Fibroblast of skin of right biceps (primary cell): ENCODE measurements at places on chromosomes 5 and 9.

DNA sequence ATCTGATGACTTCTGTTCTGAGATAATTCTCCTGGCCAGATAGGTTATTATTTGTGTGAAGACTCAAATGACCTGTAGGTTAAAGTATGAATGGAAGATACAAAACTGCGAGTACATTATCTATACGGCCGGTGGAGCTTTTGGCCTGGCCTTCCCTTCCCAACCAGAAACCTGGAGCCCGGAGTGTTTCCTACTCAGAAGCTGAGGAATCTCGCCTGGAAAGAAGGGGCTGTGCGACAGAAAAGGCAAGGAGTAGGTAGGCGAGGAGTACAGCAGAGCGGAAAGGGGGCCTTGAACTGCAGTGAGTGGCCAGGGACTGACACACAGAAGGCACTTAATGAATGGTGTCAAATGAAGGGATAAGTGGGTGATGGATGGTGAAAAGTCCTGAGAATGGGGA, 34.6 kb downstream of the ANGPTL2 start:
- DNase-seq, result no peak

GRCh38 chr9:117470902-117471301, 56.0 kb upstream of the ASTN2 start:
- DNase-seq, result no peak

DNA sequence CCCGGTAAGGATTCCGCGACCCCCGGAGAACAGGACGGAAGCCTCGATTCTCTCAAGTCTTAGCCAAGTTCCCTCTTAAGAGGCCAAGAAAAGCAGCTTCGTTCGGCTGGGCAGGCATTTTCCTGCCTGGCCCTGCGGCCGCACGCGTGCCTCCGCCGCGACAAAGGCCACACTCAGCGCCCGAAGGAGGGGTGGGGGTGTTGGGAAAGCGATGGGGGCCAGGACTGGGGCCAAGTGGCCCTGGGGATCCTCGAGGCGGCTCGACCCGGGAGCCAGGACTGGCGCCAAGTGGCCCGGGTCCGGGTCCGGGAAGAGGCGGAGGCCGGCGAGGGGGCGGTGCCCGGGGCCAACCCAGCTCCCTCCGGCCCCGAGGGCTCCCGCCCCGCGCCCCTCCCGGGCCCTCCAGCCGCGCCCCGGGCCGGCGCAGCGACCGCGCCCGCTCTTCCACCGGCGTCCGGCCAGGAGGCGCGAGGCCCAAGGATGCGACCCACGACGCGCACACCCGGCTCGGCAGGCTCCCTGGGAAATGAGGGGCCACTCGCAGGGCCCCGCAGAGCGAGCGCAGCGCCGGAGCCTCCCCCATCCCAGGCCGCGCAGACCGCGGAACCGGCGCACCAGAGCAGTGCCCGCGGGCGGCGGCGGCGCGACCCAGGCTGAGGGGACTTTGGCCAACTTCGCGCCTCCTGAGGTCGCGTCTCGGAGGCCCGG, 756 bp downstream of the VAV2 start:
- DNase-seq, result no peak

GRCh38 chr9:30410273-30410672, 1974.2 kb upstream of the ACO1 start:
- DNase-seq, result no peak

DNA sequence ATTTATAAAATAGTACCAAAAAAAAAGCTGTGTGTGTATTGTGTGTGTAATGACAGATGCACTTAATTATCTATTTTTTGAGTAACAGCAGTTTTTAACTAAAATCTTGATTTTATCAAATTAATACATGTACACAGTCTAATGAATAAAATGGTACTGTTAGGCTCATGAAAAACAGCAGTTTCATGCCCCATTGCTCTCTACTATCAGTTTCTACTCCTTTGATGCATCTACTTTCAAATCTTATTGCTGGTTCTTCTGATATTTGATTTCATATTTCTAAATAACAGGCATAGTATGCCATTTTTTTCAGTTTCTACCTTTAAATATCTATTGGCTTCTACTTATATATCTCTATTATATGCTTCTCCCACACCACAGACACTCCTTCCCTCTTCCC, 117.4 kb downstream of the CCDC171 start:
- DNase-seq, result no peak

DNA sequence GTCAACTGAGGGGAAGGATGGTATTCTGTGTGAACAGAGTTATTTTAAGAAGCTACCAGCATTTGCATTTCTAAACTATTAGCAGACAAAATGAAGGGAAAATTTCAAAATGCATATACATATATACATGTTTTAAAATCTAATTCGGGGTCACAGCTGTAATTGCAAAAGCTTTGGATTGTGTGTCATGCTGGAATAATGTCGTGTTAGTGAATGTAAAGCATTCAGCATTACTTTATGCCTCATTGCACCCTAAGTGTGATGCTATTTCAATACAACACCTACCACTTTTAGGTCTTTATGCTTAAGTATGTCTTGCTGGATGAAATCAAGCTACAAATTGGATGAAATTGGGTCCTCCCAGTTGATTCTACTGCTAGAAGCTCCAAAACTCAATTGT, 687.6 kb upstream of the MEF2C start:
- peak; percentile 12 for DNase-seq

- DNase-seq, result no peak
Observed at GRCh38 chr9:20361229-20361628, 261.1 kb downstream of the MLLT3 start.

- no peak for DNase-seq
Observed at GRCh38 chr9:83032065-83032625, 30.8 kb downstream of the RASEF start.

DNA sequence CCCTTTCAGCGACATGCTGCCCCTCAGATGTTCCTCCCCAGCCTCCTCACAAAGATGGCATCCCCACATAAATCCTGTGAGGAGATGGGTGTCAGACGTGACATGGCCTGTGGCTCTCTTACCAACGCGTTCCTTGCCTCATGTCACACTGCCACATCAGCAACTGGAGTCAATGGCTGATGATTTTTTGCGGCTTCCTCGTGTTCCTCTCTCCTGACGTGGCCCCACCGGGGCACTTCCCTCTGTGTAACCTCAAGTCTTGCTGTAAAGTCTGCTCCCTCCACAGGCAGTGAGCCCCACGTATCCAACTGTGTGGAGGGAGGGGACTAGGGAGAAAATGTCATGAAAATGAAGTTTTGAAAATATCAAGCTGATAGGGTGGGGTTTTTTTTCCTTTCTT, 53.2 kb upstream of the SHISAL2B start:
- DNase-seq, result peak; percentile 47

DNA sequence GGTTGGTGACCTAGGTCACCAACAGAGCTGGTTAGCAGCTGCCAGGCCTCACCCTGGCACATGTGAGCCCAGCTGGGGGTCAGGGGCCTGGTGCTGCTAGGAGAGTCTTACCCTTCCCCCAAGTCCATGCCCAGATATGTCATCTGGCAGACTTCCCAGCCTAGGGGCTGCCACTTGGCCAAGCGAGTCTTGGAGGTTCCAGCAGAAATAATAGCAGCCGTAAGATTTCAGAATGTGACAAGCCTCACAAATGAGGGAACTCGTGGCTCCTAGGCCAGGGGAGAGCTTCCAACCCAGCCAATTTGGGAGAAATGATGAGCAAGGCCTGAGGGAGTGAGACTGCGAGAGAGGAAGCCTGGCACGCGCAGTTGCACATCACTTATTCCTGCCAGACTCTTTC, 11.1 kb downstream of the URM1 start:
- DNase-seq, result no peak

DNA sequence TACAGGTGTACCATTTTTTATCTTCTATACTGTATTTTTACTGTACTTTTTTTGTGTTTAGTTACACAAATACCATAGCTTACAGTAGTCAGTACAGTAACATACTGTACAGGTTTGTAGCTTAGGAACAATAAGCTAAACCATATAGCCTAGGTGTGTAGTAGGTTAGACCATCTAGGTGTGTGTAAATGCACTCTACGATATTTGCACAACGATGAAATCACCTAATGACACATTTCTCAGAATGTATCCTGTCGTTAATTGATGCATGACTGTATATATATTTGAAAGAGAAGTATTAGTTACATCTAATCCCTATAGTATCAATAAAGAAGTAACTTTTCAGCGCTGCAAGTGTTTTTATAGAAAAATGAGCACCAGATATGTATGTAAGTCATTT, 138.8 kb downstream of the TRPM6 start:
- no peak for DNase-seq

GRCh38 chr9:115988701-115989100, 164.9 kb upstream of the PAPPA start:
- no peak for DNase-seq

GRCh38 chr5:7415123-7415522, 19.2 kb downstream of the ADCY2 start:
- no peak for DNase-seq

GRCh38 chr5:12659686-12660085, 755.4 kb upstream of the CTNND2 start:
- DNase-seq, result no peak

DNA sequence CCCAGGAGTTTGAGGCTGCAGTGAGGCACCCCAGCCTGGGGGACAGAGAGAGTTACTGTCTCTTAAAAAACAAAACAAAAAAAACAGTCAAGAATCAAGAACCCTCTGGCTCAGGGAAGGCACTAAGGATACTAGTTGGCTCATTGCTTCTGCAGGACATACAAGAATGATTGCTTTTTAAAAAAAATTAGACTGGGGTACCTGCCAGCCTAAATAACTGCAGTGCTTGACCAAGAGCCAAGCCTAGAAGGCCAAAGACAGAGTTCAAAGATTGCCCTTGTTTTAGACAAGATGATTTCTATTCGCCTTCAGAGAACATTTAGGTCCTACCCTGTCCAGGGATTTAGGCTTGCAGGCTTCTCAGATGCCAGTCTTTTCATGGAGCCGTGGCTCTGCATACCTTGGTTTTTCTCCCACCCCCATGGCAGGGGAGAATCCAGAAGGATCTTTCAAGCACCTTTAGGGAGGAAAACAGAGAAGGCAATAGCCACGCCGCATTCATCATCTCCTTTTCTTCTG, 93.7 kb upstream of the IL6ST start:
- DNase-seq, result no peak

DNA sequence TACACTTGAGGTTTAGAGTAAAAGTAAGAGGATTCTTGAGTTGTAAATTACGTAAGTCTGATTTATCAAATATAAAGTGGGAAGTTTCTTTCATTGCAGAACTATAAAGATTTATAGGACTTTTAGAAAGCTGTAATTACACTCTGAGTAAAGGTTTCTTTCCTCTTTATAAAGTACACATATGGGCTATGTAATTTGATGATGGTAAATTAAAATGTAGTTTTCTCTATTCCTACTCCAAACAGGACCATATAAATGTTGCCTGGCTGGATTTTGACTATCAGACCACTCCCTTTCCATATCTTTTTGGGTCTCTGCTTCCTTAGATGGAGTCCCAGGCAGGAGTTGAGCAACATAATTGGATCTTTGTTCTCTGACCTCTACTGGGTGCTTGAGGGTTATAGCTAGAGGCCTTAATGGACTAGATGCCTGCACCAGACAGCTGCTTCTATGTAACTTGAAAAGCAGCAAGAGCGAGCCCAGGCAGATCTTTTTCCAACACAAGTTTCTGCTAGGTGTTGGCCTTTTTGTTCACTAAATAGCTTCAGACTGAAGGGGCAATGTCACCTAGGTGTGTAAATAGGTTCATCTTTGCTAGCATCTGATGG, 11.4 kb upstream of the TEX48 start:
- DNase-seq, result no peak

GRCh38 chr9:96686638-96687335, 31.7 kb upstream of the PRXL2C start:
- peak; percentile 85 for DNase-seq

DNA sequence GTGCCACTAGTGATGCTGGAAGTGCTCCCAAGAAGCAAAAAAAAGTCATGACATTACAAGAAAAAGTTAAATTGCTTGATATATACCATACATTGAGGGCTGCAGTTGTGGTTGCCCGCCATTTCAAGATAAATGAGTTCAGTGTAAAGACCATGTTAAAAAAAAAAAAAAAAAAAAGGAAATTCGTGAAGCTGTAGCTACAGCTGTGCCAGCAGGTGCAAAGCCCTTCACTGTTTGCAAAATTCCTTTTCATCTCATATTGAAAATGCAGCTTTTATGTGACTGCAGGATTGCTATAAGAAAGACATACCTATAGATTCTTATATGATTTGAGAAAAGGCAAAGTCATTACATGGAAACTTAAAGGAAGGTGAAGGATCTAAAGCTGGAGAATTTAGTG, 179.6 kb upstream of the POU5F2 start:
- no peak for DNase-seq

DNA sequence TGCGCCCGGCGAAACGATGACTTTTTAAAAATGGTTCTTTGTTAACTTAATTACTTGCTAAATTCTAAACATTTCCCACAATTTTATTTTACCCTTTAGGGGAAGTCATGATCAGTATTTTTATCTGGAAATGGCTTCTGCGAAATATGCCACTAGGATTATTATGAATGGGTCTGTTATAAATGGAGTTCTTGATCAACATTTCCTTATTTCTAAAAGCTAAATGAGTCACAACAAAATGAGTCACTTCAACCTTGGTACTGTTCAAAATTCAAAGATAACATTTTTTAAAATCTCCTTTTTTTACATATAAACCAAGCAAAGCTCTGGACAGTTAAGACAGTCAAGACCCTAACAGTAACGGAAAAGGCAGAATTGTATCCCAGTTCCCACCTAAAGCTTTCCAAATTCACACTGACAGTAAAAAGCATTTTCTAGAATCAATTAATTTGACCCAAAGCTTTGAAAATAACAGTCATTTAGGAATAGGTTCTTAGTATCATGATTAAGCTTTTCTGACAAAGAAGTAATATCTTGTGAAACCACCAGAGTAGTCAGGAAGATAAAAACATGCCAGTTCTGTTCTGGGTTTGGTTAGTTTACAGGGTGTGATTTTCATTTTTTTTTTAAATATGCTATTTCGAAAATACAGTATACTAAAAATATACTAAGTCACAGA, 81.7 kb downstream of the LHFPL2 start:
- DNase-seq, result peak; percentile 34

GRCh38 chr5:160970605-160971191, 118.7 kb upstream of the ATP10B start:
- no peak for DNase-seq

- no peak for DNase-seq
Observed at GRCh38 chr9:5354184-5354583, 14.5 kb upstream of the RLN1 start.

DNA sequence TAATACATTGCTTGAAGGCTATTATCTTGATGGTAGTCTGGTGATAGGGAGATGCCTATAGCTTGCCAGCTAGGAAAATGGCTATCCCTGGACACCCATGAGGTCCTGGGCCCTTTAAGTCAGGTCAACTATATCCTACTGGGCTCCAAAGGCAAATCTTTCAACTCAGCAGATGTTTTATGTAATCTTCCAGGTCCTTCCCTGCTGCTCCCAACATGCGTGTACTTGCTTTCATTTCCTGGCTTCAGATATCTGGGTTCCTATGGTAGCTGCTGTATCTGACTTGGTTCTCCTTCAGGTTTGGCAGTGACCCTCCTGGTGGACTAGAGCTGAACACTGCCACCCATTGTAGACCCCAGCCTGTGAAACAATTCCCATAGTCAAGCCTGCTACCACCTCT, 32.4 kb upstream of the GAS1 start:
- no peak for DNase-seq

DNA sequence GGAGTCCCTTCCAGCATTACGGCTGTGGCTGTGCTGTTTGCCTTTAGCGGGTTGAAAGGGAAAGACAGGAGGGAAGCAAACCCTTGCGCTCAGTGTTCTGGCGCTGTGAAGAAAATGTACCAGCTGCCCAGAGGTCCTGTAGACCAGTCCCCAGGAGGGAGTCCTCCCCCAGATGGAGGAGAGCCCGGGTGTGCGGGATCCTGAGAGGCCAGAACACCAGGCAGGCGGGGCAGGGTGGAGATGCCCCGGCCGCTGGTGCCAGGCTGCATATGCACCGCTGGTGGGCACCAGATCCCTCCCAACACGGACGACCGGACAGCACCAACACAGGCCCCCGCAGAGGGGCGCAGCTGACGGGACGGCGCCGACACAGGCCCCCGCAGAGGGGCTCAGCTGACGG, 37.2 kb upstream of the SLC9A3 start:
- DNase-seq, result no peak
